ENCODE measurements at places on chromosomes 5 and 9.

GRCh38 chr9:6449645-6450044 lies 36.6 kb downstream of the UHRF2 start:
- DNase-seq, result no peak

DNA sequence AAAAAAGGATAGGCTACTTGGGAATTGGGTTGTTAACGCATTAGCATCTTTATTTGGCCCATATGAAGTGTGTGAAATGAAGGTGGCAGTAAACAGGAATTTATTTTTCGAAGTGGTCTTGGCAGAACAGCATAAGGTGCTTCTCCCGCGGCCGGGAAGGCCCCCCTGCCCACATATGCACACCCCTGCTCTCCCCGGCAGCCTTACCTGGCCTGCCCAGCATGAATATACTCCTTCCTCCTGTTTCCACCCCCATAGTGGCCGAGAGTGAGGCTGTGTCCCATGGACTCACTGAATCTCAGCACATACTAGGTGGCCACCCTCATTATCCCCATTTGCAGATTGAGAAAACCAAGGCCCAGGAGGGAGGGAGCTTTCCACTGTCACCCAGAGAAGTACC lies 54.0 kb upstream of the OLFM1 start:
- no peak for DNase-seq

DNA sequence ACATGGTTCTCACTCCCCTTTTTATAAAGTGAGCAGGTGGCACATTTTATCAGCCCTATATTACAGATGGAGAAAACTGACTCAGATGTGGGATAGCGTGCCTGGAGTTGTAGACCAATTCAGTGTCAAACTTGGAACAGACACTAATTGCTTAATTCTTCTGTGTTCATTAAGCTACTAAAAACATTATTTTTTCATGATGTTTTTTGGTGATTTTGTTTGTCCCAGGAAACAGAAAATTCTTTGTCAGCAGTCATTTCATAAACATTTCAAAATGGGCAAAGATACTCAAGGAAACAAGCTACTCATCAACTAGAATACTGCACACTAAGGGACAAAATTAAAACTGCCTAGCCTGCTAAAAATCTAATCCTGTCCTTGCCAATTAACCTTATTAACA lies 2.2 kb downstream of the ABHD17B start:
- DNase-seq, result no peak

- no peak for DNase-seq
Observed at GRCh38 chr5:43421450-43422133, 9.4 kb upstream of the CCL28 start.

DNA sequence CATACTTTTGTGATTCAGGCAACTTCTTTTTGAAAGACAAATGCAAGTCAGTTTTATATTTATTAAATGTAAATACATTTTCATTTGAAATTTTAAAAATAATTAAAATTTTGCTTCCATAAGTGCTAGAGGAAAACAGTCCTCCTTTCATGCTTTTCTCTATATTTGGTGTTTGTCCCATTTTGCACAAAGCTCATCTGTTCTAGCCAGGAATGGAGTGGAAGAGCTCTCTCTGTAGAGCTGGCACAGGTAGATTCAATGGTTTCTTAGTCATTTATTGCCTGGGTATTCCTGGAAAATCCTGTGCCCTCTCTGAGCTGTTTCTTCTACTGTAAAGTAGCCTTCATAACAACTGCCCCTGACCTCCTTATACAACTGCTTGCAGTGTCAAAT lies 267.6 kb upstream of the HAPLN1 start:
- DNase-seq, result no peak

DNA sequence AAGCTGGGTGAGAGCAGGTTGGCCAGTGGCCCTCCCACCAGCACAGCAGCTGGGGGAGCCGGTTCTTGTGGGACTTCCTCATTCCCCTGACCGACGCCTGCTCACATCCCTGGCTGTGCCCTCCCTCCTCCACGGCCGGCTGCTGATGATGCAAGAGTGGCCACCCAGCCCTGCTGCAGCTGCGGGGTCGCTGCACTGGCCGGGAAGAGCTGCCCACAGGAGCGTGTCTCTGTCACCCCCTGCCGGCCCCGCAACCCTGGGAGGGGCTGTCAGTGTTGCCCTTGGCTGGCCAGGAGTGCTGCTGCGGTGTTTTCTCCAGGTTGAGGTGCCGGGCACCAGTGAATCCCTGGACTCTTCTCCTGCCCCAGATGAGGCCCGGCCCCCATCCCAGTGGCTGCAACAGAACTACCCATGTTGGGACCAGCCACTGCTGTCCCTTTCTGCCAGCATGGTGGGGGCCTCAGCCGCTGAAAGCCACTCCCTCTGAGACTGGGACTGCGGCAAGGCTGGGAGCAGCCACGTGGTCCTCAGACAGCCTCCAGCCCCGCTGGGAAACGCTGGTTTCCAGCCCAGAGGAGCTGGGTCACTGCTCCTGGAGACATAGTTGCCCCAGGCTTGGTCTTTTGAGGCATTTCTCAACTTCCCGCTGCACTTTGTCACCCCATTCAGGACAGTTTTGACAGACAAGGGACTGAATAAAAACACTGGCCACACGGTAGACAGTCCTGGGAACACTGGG lies 739 bp downstream of the CARD9 start:
- no peak for DNase-seq

GRCh38 chr9:71685988-71686387 lies 82.3 kb downstream of the CEMIP2 start:
- no peak for DNase-seq

GRCh38 chr5:85760519-85760918 lies 857.2 kb upstream of the COX7C start:
- no peak for DNase-seq

DNA sequence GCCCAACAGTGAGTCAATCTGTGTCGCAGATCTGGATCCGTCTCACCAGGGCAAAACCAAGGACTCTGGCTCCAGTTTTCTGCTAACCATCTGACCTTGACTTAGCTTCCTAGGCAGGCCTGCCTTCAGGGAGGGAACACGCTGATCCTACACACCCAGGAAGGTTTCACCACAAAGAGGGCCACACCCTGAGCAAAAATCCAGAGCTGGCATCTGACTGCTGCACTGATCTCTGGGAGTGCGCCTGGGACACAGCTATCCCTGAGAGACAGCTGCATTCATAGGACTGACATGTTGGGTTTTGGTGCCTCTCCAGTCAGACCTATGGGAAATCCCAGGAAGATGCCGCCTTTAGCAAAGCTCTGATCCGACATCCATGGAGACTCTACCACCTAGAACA lies 47.5 kb downstream of the CDK5RAP2 start:
- no peak for DNase-seq

- DNase-seq, result no peak
Observed at GRCh38 chr5:95081982-95082381, 202.9 kb downstream of the MCTP1 start.

DNA sequence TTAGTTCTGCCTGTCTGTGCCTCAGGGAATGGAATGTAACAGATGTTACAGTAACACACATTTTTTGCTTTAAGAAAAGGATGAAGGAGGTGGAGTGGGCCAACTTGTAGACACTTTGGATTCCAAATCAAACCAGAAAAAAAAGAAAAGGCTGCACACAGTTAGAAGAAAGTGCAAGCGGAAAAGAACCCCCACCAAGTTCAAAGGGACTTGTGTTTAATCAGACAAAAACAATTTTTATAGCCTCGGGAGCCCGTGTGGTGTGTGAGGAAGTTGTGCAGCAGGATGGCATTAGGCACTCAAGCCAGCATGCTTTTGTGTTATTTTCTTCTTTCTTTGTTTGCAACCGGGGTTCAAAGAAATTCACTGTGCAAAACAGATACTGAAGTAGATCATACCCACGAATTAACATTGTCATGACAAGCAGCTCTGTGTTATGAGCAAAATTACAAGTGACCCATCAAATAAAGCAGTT lies 189.5 kb downstream of the SEMA5A start:
- no peak for DNase-seq
